ENCODE measurements at places on chromosomes 16 and 17.

GRCh38 chr17:75344666-75345065 is 55.4 kb upstream of the SLC25A19 start:
- no peak for DNase-seq

DNA sequence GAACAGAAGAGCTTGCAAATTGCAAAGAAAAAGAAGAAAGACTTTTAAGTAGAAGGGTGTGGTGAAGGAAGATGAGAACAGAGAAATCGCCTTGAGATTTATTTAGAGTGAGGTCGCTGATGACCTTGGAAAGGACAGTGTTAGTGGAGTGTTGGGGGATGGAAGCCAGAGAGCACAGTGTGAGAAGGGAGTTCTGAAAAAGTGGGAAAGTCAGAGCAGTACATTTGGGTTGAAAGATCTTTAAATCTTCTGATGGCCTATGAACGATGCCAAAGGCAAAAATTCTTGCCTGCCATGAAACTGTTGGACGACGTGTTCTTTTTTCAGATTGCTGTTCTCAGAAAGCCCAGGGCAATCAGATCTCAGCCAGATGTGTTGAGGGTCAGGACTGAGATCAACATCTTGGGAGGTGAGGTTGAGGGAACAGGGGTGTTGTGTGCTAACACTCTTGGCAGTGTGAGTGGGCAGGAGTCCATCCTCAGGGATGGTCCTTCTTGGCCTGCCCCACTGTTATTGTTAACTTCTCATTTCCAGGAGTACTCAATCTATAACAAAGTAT is 330.1 kb downstream of the MAP2K6 start:
- DNase-seq: no peak

- no peak for DNase-seq
These were observed 216.7 kb downstream of the C16orf95 start for GRCh38 chr16:87100306-87101058.

- no peak for DNase-seq
These were observed 12.2 kb downstream of the GJD3 start for GRCh38 chr17:40352237-40352778.

- DNase-seq: peak; percentile 23
These were observed 56.2 kb downstream of the PRMT7 start for GRCh38 chr16:68367030-68367429.

DNA sequence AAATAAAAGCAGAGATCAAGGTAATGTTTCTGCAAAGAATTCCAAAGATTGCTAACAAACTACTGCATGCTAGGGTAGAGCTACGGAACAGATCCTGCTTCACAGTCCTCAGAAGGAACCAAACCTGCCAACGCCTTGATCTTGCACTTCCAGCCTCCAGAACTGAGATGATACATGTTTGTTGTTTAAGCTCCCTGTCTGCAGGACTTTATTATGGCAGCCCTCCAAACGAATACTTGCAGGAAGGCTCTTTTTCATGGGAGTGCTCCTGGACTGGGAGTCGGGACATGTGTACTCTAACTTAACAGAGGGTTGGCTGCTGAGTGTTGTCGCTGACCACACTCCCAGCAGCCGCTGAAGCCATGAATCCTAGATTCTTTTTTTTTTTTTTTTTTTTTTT is 808.8 kb upstream of the EEF2KMT start:
- no peak for DNase-seq

DNA sequence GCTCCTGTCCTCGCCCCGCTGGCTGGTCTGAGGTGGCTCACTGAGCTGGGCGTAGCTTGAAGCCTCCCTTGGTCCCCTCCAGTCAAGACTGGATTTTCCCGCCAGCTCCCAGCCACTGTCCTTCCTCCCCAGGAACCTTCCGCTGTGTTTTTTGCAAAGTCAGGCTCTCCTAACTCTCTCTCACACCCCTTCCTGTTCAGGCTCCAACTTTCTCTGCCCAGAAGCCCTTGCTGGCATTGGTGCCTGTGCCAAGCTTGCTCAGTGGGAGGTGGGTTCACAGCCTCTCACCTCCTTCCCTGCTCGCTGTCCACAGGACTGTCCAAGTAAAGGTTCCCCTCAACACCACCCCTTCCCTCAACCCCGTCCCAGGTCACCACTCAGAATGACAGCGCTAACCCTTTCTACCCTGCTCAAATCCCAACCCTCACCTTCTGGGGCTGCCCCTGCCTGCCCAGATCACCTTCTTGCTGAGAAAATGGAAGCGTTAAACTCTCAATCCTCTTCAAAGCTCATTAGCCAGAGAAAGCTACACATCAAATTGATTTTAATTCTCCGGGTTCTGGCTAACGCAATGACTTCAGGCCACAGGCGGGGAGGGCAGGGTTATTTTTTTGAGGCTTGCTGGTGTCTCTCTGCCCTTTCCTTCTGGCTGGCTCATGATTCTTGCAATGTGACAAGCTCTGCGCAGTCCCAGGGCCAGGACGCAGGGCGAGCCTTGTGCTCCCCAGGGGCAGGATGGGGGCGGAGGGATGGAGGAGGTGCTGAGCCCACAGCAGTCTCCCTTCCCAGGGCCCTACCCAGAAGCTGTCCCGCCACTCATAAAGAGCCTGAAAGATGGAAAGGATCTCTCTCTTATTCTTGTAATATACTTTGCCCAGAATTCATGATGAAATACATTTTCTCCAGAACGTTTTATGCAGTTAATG is 357.2 kb upstream of the TNRC6C start:
- DNase-seq: no peak

GRCh38 chr17:15411384-15412198 is 55.8 kb downstream of the CDRT4 start:
- no peak for DNase-seq

GRCh38 chr17:81053041-81053970 is 18.4 kb downstream of the BAIAP2 start:
- peak; percentile 36 for DNase-seq

GRCh38 chr17:64083563-64084085 is 46.3 kb downstream of the ERN1 start:
- no peak for DNase-seq

DNA sequence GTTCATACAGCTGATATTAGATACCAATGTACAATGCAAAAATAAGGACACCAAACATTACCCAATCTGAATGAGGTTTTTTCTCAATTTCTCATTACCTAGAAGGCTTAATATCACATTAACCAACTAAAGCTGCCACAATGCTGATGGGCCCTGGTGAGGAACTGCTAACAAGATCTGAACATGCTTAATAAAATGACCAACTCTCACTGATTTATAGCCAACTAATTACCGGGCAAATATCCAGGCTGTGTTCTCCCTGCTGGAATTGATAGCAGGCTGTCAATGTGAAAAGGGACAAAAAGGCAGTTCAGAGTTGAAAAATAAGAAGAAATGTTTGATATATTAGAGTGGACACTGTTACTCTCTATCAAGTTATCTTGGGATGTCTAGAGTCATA is 124.6 kb downstream of the TOX3 start:
- DNase-seq: no peak

GRCh38 chr16:54538276-54538675 is 251.7 kb upstream of the IRX3 start:
- DNase-seq: no peak

DNA sequence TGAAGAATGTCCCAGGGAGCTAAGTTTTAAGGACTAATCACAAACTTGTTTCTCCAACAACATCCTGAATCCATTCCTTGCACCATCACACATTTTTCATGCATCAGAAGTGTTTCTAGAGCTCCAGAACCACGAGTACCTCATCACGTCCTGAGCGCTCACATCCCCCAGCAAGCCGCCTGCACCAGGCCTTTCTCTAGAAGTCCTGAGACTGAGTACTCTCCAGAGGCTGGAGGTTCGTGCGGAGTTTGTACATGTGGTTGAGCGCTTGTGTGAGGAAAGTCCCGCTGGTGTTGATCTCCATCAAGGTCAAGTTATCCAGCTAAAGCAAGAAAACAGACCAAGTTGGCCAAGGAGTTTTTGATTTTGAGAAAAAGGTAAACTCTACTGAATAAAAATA is 10.7 kb downstream of the GINS2 start:
- DNase-seq: no peak

- no peak for DNase-seq
These were observed 23.3 kb downstream of the QPRT start for GRCh38 chr16:29702269-29702668.

GRCh38 chr17:72717676-72718075 is 374.8 kb downstream of the SLC39A11 start:
- DNase-seq: no peak

DNA sequence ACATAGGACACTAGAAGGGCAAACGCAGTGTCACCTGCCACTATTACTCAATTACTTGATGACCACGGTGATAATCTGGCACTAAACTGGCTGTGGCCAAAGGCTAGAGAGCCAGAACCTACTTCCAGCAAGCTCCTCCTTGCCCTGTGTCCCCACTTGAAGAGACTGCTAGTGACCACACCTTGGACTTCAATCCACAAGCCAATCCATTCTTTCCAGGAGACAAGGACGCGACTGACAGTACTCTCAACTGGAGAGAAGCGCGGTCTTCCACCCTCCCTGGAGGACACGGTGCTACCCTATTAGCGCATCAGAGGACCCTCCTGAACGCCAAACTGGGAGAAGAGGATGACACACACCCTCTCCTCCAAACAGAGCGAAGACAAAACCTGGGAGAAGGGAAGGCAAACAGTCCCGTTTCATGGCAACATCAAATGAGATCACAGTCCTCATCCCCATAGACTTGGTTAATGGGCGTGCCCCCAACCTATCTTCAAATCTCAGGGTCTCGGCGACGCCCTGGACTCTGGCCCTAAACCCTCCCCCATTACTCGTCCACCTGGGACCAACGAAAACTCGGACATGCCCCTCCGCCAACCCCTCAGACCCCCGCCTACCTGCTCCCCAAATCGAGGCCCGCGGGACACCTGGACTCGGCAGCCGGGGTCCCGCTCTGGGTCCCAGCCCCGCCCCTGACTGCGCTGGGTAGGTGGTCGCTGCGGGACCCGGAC is 508 bp downstream of the FLCN start:
- DNase-seq: peak; percentile 33

DNA sequence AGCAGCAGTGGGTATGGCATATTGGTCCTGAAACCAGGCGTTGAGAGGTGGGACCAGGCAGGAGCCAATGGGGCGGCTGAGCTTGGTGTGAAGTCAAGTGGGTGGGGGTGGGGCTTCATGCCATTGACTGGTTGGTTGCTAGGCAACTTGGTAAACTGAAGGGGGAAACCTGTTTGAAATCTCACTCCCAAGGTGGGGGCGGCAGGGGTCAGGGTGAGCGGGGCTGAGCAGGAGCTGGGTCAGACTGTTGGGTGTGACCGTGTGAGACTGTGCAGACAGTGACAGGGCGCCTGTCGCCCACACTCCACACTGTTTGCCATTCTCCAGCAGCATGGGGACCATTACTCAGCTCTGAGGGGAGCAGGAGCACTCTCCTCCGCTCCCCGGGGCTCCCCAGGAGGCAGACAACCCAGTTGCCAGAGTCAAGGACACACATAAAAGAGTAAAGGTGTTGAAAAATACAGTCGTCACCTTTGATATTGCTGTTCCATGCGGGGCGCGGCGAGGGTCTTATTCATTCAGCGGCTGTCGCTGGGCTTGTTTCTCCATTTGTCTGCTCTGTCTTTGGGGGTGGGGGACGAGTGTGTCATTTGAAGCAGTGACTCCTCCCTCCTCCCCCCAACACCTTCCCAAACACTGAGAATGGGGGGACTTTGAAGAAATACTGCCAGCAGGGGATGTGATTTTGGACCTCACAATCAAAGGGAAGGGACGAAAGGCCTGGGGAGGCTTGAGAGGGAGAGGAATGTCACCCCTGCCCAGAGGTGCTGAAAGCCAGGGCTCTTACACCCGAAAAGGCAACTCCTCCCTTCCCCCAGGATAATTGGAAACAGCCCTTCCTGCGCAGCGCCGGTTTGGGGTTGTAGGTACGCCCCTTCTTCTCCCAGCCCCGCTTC is 1.2 kb upstream of the EFNB3 start:
- peak; percentile 56 for DNase-seq

DNA sequence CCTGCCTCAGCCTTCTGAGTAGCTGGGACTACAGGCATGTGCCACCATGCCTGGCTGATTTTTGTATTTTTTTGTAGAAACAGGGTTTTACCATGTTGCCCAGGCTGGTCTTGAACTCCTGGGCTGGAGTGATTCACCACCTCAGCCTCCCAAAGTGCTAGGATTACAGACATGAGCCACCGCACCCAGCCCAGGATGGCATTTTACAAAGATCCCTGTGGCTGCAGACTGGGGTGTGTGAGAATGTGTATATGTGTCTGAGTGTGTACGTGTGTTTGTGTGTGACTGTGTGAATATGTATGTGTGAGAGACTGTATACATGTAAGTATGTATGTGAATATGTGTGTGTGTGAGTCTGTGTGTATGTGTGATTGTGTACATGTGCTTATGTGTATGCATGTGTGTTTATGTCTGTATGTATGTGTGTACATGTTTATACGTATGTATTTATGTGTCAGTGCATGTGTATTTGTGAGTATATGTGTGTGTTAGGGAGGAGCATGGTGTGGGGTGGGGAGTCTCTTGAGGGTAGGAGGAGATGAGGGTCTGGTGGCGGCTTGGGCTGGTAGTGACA is 17.0 kb downstream of the RPTOR start:
- DNase-seq: no peak

DNA sequence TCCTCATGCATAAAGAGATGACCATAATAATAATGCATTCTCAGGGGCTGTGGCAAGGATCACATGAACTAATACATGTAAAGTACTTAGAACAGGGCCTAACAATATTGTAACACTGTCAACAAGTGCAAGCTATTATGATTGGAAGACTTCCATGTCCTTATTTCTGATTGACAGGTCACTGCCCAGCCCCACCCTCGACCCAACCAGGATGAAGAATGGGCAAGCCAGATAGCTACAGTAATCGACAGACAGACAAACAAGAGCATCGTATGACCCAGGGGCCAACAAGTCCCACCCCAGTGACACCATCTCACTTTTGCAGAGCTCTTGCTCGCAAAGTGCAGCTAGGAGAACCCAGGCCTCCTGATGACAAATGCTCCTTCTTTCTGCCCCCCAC is 14.6 kb upstream of the MMP2 start:
- no peak for DNase-seq

GRCh38 chr16:20878682-20879147 is 21.4 kb downstream of the DCUN1D3 start:
- no peak for DNase-seq

GRCh38 chr17:58249270-58250133 is 11.1 kb downstream of the LPO start:
- DNase-seq: peak; percentile 41

DNA sequence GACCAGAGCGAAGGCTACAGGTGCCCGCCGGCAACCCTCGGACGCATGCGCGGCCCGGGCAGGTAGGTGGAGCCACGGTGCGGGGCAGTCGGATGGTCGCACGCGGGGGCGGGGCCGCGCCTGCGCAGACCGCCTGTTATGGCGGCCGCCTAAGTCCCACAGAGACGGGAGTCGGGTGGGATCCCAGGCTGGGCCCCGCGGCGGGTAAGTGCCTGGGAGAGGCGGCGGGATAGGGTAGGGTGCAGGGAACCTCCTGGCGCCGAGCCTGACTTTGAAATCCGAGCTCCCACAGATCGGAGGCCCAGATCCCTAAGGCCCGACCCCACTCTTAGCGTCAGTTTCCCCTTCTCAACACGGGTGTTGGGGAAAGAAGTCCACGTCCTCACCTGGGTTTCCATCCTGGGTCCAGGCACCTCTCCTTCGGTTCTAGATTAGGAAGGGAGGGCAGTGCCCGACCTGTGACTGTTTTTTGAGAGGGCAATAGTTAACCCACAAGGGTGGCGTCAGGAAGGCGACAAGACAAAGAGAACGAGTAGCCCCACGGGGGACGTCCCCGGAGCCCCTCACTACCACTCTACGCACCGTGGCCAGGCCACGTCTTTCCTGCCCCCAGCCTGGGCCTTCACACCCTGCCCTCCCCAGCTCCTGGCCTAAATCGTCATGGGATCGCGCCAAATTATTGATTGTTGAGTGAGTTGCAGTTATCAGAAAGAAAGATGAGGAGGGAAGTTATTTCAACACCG is at the start of gene METTL22:
METTL22 (plus strand) TSS at position 127 of the 743 bp plus-strand sequence. CDS start 3,968 bp downstream, outside the sequence.
- peak; percentile 82 for DNase-seq

All from astrocyte of the spinal cord (primary cell).